Muscle of leg (tissue), 16 donors: ENCODE measurements at places on chromosomes 7 and 10. TPM values are rescaled to one million over a fixed set of nuclear protein-coding genes. Genes with fewer than 3 reads are reported as not detected.
A peak's percentile ranks its signal among the peaks of the same experiment; 100 is the strongest.

- no peak for DNase-seq
These were observed 196.3 kb downstream of the JCAD start for GRCh38 chr10:29862923-29863614.

The TAS2R3 gene
- total RNA-seq: 1.5 TPM

- DNase-seq: peak; percentile 83
These were observed 15.2 kb upstream of the LBX1 start for GRCh38 chr10:101244321-101245050.

The DDC gene
- 0.09 TPM for total RNA-seq

DNA sequence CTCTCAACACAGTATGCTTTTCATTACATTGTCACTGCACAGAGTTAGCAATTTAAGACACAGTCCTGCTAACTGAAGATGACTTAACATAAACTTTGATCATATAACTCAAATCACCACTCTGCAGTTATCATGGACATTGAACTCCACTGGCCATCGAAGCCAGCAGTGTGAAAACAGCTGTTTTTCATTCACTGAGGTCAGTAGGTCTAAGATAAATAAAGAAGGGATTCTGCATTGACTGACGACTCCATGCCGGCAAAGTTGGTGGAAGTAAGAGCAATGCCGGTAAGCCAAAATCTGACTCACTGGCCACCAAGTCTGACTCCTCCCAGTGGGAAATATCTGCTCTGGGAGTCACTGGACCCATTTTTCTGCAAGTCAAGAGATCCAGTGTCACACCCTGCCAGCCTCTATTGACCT lies 449.9 kb upstream of the ANKRD30A start:
- DNase-seq: no peak

The ANKRD30A gene
- total RNA-seq: not detected

- no peak for DNase-seq
These were observed 62.0 kb downstream of the CFAP58 start for GRCh38 chr10:104415526-104416165.

DNA sequence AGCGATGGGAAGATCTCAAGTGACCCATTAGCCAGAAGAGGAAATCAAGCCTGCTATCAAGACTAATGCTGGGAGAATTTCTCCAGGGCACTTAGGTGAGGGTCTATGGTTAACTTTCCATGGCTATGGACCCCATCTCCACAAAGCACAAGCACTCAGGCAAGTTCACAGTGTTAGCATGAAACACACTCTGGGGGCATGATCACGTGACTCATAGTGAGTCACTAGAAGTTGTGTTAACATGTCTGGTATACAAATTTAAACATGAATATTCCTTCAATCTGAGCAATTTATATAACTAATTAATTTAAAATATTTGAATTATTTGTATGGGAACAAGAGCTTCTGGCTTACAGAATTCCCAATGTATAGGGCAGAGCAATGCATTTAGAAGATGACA lies 131.8 kb downstream of the FAM204A start:
- no peak for DNase-seq

- DNase-seq: no peak
These were observed 57.6 kb upstream of the NANOS1 start for GRCh38 chr10:118971876-118972275.

The CALML5 gene
- total RNA-seq: not detected

The DNAH11 gene
- total RNA-seq: 0.13 TPM

The PNLIPRP1 gene
- not detected for total RNA-seq

DNA sequence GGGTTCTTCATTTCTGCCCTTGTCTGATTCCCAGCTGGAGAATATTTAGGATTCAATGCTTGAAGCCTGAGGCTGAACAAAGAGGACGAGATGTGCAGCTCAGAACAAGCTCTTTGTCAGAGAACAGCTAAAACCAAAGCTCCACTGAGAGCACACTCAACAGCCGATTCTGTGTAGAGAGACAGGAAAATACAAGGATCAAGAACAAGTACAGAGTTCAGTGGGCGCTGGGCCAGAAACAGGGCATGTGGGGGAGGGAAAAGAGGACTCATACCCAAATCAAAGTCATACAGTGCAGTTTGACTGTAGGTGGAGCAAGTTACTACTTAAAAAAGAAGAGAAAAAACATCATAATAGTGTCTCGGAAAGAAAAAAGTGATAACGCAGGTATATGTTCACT lies at the start of gene AGMO:
AGMO (minus strand) TSS at position 181 of the 400 bp plus-strand sequence.
- peak; percentile 53 for DNase-seq

DNA sequence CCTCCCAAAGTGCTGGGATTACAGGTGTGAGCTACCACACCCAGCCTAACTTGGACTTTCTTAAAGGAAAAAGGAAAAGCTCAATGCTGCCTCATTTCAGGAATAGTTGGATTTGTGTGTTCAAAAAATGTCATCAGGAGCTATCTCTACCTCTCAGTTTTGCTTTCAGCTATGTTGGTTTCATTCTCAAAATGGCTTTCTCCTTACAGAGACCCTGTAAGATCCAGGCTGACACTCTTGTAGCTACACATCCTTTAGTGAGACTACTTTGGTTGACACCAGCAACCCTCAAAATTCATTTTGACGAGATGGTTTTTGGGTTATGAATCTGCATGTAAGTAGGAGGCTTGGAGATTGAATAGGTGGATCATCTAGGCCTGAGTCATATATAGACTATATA lies 269.7 kb upstream of the SORCS1 start:
- DNase-seq: no peak

GRCh38 chr10:59243611-59244195 lies 67.3 kb downstream of the PHYHIPL start:
- no peak for DNase-seq

The LLCFC1 gene
- total RNA-seq: not detected
